ENCODE measurements at places on chromosomes 3 and 15. TPM values are rescaled to one million over a fixed set of nuclear protein-coding genes. Genes with fewer than 3 reads are reported as not detected.
A peak's percentile ranks its signal among the peaks of the same experiment; 100 is the strongest.

DNA sequence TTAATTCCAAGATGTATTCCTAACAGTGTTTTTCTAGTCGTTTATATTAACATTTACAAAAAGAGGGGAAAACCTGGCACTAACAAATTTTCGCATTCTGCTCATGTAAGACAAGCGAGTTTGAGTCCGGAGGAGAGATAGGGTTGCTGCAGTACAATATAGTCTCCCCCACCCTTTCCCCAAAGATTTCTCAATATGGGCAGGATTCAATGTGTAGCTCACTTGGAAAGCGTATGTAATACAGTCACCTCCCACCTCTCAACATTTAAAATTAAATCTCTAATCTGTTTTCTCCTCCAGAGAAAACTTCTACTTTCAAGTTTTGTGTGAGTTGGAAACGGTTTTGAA, 57.9 kb downstream of the CMSS1 start:
- DNase-seq, result peak; percentile 34

DNA sequence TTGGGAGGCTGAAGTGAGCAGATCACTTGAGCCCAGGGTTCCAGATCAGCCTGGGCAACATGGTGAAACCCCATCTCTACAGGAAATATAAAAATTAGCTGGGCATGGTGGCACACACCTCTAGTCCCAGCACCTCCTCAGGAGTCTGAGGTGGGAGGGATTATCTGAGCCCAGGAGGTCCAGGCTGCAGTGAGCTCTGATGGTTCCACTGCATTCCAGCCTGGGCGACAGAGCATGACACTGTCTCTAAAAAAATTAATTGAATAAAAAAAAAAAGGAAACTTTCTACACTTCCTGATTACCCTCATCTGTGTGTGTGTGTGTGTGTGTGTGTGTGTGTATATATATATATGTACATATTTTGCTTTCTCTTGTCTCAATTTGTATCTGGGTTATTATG, 31.4 kb downstream of the DIPK2A start:
- DNase-seq, result no peak

DNA sequence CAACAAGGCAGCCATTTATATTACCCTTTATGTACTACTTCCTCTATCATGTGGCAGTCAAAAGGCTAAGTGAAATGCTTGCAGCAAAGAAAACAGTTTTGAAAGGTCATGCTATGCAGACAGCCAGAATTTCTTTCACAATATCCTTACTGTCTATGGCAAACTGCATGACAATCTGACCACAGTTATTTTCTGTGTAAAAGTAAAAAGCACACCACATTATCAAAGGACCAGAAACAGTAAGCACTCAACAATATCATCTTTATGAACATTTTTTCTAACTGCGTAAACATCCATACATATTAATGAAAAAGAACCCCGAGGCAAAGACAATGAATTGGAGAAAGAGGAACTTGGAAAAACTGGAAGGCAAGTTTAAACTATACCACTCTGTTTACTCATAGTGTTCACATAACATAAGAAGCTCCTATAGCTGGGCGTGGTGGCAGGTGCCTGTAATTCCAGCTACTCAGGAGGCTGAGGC, 47.9 kb downstream of the PIK3CB start:
- DNase-seq, result peak; percentile 50

CYFIP1 gene
- 99.1 TPM for total RNA-seq

GRCh38 chr15:34714476-34715121, 40.2 kb downstream of the GJD2 start:
- DNase-seq, result no peak

Measured in MCF 10A (cell line).